Activated CD8-positive, alpha-beta T cell treated with anti-CD3 and anti-CD28 coated beads, Interleukin-2, amount 10 ng/mL, durations not matched to agents 7 days and 5 days (primary cell): ENCODE measurements at places on chromosomes 3 and 15.

DNA sequence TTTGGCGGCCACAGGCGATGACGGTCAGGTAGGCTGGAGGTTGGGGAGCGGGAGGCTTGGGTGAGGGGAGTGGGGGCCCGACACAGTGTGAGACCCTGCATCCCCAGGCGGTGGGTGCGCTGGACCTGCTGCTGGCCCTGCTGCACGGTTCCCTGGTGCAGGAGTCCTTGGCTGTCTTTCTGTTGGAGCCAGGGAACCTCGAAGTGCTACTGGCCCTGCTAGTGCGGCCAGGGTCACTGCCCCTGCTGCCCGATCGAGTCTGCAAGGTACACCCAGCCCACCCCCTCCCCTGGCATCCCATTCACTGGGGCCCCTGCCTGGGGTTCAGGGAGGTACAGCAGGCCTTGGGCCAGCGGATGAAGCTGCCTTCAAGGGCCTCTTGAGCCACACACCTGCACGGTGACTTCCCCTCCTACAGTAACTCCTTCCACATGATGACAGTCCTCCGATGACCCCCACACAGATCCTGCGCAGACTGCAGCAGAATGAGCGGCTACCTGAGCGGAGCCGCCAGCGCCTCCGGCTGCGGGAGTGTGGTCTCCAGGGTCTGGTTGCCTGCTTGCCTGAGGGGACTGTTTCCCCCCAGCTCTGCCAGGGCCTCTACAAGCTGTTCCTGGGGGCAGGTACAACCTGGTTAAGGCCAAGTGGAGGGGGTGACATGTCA is 19.5 kb downstream of the NBEAL2 start:
- peaks cover 39% of the 10 kb centered on the region for H3K4me1 ChIP-seq
- DNase-seq, result no peak
- peak overlapping the region; percentile 15 for H3K27ac ChIP-seq
- H3K4me3 ChIP-seq, result no peak overlapping the region

- peaks cover 32% of the 10 kb centered on the region for H3K27me3 ChIP-seq
- no peak overlapping the region for H3K27ac ChIP-seq
- H3K4me1 ChIP-seq, result peaks cover 11% of the 10 kb centered on the region
- no peak overlapping the region for H3K4me3 ChIP-seq
- peaks cover 6% of the 10 kb centered on the region for H3K36me3 ChIP-seq
- DNase-seq, result no peak
Measured at GRCh38 chr3:48306290-48306689, 27.2 kb downstream of the SPINK8 start.

DNA sequence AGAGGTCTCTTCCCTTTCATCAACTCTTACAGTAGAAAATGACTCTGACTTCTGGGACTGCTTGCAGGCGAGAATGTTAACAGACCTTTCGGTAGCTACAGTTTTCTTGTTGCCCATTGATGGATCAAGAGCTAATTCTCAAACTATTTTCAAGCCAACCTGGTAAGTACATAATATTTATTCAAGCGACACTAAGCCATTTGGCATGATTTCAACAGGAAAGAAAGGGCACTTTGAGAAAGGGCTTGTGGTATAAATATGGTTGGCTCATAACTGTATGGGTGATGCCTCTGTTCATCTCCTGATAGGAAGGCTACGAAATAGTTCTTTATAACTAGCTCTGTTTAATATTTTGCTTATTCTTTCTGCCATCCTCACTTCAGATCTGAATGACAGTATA is 196.2 kb upstream of the CNTN4 start:
- H3K36me3 ChIP-seq, result no peaks in the 10 kb centered on the region
- no peaks in the 10 kb centered on the region for H3K27me3 ChIP-seq
- H3K4me3 ChIP-seq, result no peak overlapping the region
- no peak for DNase-seq
- no peaks in the 10 kb centered on the region for H3K4me1 ChIP-seq

- peak overlapping the region; percentile 81 for H3K4me3 ChIP-seq
- peak overlapping the region; percentile 96 for H3K27ac ChIP-seq
- no peaks in the 10 kb centered on the region for H3K27me3 ChIP-seq
- peaks cover 30% of the 10 kb centered on the region for H3K36me3 ChIP-seq
Measured at GRCh38 chr3:52221563-52222318, 3.7 kb downstream of the TLR9 start.

- H3K27me3 ChIP-seq, result no peaks in the 10 kb centered on the region
- no peak for DNase-seq
- H3K27ac ChIP-seq, result no peak overlapping the region
- no peak overlapping the region for H3K4me3 ChIP-seq
- no peaks in the 10 kb centered on the region for H3K4me1 ChIP-seq
- no peaks in the 10 kb centered on the region for H3K36me3 ChIP-seq
Measured at GRCh38 chr3:24548278-24548677, 53.6 kb upstream of the THRB start.

DNA sequence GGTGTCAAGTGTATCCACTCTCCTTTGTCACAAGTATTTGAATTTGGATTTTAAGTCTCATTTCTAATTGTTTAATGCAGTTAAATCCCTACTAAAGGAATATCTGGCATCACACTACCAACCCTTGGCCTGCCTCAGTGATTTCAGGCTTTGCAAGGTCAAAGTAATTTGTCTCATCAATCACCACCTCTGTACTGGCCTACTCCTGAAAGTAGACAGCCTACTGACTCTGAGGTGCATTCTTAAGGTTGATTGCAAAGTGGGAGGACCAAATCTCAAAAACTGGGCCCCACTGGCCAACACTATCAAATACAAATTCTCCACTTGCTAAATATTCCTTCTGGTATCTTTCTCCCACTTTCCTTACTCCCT is 851 bp upstream of the TEX55 start:
- no peaks in the 10 kb centered on the region for H3K36me3 ChIP-seq
- no peaks in the 10 kb centered on the region for H3K4me1 ChIP-seq
- DNase-seq, result no peak
- no peak overlapping the region for H3K4me3 ChIP-seq
